ENCODE measurements at places on chromosomes 12 and 14.

DNA sequence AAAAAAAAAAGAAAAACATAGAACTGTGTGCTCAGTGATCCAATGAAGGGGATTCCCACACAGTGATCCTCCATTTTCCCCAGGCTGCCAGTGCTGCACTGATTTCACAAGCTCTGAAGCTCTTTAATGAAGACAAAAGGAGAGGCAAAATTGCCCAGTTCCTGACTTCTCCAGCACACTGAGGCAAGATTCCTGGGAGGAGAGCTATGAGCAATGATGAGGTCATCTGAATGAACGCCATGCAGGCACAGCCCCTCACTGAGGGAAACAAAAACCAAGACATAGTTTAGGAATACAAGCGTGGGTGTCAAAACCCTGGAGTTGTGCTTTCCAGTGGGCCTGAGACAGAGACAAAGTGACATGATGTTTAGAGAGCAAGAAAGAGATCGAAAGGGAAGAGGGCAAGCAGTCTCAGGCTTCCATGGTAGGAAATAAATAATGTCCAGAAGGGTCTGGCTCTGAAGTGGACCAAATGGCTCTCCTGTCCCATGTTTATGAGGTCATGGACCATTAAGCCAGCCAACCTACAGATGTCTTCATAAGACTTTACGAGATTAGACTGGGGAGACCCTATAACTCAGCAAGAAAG, 40.9 kb upstream of the SMUG1 start:
- no peak for DNase-seq

- DNase-seq = no peak
Observed at GRCh38 chr14:52235866-52236510, 31.5 kb upstream of the PTGDR start.

DNA sequence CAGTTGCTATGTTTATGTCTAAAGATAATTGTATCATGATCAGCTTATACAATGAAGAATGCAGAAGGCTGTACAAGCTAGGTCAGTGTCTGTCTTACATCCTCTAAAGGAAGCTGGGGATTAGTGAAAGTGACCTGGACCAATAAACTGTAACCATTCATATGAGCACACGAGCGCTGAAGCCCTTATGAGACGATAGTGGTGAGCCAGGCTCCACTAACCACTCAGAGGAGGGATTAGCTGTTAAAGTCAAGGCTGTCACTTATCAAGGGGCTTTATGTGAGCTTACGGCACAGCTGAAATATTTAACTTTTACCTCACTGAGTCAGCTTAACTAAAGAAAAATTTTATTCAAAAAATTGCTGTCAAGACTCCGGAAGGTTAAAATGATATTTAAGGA, 30.3 kb downstream of the NDUFA12 start:
- no peak for DNase-seq

DNA sequence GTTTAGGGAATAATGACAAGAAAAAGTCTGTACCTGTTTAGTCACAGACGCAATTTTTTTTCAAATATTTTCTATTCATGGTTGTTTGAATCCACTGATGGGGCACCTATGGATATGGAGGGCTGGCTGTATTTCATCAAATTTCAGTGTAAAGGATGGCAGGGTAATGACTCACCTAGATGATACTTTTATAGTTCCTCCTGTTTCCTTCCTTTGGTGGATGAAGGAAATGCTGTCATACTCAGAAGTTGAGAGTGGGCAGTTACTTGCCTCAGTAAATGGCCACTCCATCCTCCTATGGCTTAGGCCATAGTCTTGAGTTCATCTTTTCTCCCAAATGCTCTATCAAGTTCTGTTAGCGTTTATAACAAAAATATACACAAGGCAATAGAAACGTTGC, 18.9 kb upstream of the C12orf71 start:
- no peak for DNase-seq

DNA sequence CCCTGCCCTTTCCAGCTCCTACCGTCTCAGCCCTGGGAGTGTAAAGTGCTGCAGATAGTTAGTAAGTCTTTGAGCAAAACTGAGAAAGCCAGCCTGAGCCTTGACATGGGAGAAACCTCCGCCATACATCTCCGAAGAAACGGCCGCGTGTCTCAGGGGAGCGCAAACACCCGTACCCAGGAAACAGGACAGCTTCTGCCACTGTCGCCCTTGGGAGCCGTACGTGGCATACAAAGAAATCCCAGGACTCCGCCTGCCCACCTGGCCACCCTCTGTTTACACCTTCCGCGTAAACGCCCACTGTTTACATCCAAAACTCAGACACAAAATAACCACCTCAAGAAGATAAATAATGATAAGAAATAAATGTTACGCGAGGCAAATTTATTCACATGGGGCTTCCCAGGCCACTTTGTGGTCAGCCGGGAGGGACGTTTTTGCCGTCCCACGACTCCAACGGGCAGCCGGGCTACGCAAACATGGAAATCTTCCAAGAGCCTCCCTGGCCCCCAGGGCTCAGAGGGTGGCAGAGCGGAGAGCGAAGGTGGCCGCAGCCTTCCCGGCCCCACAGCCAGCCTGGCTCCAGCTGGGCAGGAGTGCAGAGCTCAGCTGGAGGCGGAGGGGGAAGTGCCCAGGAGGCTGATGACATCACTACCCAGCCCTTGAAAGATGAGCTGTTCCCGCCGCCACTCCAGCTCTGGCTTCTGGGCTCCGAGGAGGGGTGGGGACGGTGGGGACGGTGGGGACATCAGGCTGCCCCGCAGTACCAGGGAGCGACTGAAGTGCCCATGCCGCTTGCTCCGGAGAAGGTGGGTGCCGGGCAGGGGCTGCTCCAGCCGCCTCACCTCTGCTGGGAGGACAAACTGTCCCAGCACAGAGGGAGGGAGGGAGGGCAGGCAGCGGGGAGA, at the start of gene BDKRB2:
BDKRB2 (plus strand) TSS at position 689 of the 908 bp plus-strand sequence. CDS start 32,269 bp downstream, outside the sequence.
- DNase-seq = no peak

GRCh38 chr12:21852251-21852650, 77.7 kb upstream of the KCNJ8 start:
- no peak for DNase-seq

DNA sequence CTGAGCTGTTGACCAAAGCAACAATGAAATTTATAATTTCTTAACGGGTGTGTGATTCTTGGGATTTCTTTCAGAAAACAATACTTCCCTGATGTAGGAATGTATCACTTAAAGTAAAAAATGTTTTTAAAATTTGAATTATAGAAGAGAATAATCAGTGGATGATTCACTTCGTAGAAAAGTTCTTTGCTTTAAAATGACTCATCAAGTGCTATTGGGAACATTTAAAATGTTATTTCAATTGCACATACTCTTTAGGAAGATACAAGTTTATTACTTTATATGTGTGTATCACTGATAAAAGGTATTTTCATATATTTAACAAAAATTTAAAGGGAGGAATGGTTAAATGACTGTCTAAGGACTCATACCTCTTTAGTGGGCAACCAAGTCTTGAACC, 155.3 kb downstream of the PDE3A start:
- DNase-seq = no peak

DNA sequence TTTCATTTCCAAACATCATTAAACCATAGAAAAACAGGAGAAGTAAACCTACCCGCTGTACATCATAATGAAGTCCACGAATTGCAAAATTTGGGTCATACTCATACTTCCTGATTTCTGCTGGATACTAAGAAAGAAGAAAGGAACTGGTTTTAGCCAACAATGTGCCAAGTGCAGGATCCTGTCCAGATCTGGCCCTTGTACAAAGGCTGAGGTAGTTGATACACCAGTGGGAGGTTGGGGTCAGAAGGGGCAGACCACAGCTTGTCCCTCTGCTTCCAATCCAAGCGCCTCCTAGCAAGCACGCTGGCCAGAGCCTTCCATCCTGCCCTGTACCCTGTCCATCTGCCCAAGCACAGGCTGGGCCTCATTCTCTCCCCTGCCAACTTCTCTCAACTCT, 34.2 kb downstream of the NT5DC3 start:
- no peak for DNase-seq

DNA sequence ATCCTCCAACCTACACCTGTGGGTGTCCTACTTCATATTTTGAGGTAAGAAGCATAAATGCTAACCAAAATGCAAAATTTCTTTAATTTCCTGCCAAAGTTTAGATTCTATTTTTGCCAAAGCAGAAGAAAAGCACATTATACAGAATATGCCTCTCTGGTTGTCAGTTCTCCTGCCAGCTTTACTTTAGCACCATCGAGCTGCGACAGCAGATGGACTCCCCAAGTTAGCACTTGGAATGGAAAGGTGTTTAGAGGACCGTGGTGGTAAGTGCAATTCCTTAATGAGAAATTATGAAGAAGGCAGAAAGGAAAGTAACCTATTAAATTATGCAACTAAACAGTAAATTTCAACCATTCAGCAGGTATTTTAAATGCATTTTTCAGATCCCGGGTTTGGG, 326.6 kb downstream of the RERGL start:
- DNase-seq = no peak

- no peak for DNase-seq
Observed at GRCh38 chr12:25262389-25263074, 11.8 kb upstream of the KRAS start.

DNA sequence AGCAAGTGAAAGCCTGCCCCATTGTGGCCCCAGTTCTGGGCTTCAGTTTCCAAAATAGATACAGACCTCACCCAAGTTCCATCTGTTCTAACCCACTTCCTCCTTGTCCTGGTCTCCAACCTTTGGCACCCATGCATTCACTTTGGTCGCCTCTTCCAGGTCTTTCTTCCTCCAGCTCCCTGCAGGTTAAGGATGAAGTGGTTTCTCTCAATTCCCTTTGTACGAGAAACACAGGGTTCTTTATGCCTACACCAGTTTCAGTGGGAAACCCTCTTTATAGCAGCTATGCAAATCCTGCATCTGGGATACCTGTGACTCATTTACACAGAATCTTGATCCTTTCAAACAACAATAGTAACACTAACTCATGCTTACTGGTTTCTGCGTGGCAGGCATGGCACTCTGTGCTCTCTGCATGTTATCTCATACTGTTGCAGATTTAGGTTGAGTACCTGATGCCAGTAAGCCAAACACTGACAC, 110.6 kb upstream of the AMIGO2 start:
- DNase-seq = no peak

GRCh38 chr14:43853541-43853940, 653.5 kb downstream of the FSCB start:
- DNase-seq = no peak

DNA sequence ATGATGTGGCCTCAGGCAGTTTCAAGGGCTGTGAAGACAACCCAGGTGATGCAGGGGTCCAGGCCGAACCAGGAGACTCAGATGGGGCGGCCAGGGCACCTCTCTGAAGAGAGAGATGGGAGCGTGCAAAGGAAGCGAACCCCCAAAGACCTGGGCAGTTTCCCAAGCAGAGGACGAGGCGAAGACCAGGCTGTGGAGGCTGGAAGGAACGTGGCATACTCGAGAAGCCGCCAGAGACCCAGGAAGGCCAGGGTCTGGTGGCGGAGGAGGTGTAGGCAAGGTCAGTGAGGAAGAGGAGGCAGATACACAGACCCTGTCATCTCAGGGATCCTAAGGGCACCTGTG, 24.7 kb downstream of the LTBP2 start:
- DNase-seq = no peak

DNA sequence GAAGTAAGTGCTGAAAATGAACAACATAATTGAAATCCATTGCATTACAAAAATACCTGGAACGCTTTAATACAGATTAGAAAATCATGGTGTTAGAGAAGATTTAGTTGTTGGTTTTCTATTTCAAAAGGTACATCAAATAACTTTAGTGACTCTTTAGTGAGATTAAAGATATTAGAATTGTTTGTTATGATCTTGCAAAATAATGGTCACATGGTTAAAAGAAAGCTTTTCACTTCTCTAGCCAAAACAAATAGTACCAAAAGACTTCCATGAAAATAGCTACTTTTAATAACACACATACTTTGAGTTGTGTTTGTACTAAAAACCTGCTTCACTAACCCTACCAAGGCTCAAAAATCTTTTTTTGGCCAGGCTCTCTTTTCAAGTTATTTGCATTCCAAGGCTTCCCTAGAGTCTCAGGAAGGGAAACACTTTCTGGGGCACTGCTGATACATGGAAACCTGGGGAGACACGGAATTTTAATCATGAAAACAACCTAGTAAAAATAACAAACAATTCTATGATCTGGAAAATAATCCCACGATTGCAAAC, at the start of gene SLCO1A2:
SLCO1A2 (minus strand) TSS at position 147 of the 555 bp plus-strand sequence. CDS start 270 bp downstream, outside the sequence.
- DNase-seq = no peak

- peak; percentile 43 for DNase-seq
Observed at GRCh38 chr14:70907996-70908934, 1.0 kb downstream of the PCNX1 start.

DNA sequence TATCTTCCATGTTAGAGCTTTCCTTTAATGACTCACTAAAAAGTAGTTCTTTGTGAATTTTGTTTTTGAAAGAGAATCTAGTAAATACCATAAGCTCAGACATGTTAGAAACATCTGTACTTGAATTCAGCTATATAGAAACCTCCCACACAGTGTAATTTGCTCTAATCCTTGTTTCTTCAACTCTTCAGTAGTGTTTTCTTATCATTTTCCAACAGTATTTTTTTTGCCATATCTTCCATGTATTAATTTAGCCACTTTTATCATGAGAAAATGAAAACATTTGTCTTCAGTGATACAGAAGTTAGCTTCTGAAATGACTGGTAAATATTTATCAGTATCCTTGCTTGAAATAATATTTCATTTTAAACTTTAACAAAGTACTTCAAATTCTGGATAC, 73.6 kb downstream of the ARID2 start:
- DNase-seq = no peak

DNA sequence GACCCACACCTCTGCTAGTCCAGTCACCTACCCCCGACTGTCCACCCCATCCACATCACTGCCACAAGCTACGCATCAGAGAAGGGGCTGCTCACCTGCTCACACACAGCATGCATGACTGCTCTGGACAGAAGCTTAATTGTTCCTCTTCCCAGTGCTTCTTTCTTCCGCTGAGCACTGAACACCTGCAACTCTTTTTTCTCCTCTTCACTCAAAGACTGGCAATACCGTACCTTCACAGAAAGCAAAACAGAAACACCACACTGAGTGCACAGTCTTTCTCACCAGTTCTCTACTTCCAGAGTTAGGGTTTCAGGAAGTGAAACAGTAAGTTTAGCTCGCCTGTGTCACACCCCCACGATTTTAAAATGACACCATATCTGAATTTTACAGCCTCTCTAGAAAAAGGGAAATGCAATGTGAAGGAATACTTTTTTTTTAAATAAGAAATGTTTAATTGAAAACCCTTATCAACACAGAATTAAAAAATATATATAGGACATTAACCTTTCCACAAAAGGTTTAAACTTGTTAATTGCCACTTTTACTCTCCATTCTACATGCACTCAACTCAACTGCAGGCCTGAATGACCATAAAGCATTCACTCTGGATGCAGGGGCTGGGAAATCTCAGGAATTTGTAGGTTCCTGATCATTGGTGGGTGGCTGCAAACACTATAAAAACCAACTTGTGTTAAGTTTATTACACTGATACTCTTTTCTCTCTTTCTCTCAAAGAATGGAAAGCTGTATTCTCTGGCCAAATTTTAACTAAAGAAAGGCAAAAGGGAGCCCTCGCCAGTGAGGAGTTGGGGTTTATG, 120.0 kb downstream of the PRICKLE1 start:
- DNase-seq = no peak

GRCh38 chr12:120702637-120703036, 7.6 kb upstream of the UNC119B start:
- DNase-seq = no peak

GRCh38 chr14:99258341-99258861, 13.6 kb downstream of the BCL11B start:
- DNase-seq = no peak
